ENCODE measurements at places on chromosomes 1 and 21.

GRCh38 chr1:23239638-23240295, 22.5 kb upstream of the HTR1D start:
- DNase-seq: no peak

- no peak for DNase-seq
Measured at GRCh38 chr1:212671342-212672031, 28.2 kb downstream of the BATF3 start.

DNA sequence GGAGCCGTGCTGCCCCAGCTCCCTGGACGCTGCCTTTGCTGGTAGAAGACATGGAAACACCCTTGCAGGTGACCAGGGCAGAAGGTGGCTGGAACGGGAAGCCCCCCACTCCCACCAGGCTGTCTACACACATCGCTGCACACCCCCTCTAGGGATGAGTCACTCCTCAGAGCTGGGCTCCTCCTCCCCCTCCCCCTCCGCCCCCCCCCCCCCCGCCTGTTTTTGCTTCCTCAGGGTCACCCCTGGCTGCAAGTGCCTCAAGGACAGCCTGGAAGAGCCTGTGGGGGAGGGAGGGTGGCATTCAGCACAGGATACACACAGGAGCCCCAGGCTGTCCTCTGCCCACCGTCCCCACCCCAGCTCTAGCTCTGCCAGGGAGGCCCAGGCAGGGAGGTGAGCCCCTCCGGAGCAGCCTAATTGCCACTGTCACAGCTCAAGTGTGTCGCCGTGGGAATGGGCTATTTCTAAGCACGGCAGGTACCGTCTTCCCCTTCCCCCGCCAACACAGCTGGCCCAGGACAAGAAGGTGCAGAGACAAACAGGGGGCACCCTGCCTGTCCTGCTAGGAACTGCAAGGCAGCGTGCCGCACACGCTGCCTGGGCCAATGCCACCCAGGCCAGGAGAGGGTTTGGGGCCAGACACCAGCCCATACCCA, 2.5 kb downstream of the FNDC10 start:
- no peak for DNase-seq

- no peak for DNase-seq
Measured at GRCh38 chr1:184892116-184892515, 82.2 kb downstream of the NIBAN1 start.

DNA sequence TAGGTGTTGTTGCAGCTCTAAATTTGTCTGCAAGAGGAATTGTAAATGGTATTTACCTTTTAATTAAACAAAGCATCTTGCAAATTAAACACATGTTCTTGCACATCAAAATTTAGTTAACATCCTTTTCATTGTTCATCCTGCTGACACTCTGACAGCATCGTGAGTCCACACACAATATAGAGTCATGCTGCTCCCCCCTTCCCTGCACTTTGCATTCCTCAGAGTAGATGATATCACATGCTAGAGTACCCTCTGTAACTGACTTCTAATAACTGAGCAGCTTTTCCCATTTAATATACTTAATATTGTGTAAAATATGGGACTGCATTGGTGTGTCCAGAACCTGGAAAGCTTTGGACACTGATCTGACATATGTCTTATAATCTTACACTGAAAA, 138.8 kb upstream of the DPYD start:
- no peak for DNase-seq

DNA sequence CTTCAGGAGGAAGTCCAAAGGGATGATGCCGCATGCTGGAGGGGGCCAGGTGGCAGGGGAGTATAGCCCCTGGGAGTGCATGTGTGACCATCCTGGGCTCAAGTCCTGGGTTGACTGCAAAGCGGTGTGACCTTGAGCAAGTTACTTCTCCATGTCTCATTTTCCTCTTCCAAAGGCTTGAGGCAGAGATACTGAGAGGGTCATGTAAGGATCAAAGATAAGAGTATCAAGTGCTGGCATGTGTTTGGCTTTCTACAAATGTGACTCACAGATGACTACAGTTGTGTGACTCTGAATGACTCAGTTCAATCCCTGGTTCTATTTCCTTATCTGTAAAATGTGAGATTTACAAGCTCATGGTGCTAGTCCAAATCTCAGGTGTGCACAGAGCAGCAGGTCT, 26.1 kb downstream of the PROK1 start:
- DNase-seq: no peak

GRCh38 chr1:56081173-56081572, 498.2 kb downstream of the PLPP3 start:
- DNase-seq: peak; percentile 62

- DNase-seq: no peak
Measured at GRCh38 chr1:156814571-156815260, 1.9 kb downstream of the SH2D2A start.

DNA sequence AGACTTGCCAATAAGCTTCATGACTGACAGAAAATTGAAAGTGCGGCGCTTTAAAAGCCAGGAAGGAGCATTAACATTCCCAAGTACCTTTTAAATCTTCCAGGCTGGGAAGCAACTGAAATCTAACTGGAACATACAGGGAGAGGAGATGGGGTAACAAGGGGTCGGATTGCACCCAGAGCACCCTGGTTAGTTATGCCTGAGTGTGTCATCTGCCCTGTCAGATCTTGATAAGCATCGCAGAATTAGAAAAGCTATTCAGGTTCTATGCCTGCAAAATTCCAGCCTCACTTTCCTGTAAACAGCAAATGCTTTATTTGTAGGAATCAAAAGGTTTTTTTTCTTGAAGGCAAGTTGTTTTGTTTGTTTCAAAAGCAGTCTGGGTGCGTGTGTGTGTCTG, 58.5 kb downstream of the SERBP1 start:
- no peak for DNase-seq

GRCh38 chr1:109579491-109579890, 31.1 kb downstream of the GNAI3 start:
- DNase-seq: no peak

DNA sequence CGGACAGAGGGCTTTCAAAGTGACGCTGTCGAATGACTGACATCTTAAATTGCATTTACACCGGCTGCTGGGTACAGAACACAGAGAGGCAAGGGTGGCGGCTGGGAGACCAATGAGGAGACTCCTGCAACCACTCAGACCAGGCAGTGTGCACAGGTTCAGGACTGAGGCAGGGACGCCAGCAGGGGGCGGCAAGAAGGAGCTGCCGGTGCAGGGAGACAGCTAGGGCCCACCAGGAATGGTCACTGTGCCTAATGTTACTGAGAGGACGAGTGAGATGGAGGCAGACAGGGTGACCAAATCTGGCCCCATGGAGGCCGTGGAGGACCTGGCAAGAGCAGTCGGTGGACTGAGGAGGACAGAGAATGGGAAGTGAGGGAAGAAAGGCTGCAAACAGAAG, 23.5 kb downstream of the GLIS1 start:
- DNase-seq: no peak

GRCh38 chr1:158145173-158145719, 35.4 kb upstream of the CD1D start:
- DNase-seq: peak; percentile 28

DNA sequence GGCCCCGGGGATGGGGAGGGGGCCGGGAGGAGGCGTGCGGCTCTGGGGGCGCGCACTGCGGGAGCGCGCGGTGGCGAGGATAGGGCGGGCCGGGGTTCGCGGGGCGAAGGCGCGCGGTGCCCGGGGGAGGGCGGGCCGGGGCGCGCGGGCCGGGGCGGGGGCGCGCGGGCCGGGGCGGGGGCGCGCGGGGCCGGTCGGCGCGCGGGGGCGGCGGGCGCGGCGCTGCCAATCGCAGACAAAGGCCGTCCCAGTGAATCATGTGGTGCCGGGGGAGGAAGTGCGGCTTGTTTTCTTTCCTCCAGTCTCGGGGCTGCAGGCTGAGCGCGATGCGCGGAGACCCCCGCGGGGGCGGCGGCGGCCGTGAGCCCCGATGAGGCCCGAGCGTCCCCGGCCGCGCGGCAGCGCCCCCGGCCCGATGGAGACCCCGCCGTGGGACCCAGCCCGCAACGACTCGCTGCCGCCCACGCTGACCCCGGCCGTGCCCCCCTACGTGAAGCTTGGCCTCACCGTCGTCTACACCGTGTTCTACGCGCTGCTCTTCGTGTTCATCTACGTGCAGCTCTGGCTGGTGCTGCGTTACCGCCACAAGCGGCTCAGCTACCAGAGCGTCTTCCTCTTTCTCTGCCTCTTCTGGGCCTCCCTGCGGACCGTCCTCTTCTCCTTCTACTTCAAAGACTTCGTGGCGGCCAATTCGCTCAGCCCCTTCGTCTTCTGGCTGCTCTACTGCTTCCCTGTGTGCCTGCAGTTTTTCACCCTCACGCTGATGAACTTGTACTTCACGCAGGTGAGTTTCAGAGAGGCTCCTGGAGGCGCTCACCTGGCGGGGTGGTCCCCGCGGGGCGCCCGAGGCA, at the start of gene GPR137B:
Gene GPR137B (plus strand): TSS at position 287 of the 851 bp plus-strand sequence. CDS start 84 bp downstream, at position 371.
- DNase-seq: no peak

DNA sequence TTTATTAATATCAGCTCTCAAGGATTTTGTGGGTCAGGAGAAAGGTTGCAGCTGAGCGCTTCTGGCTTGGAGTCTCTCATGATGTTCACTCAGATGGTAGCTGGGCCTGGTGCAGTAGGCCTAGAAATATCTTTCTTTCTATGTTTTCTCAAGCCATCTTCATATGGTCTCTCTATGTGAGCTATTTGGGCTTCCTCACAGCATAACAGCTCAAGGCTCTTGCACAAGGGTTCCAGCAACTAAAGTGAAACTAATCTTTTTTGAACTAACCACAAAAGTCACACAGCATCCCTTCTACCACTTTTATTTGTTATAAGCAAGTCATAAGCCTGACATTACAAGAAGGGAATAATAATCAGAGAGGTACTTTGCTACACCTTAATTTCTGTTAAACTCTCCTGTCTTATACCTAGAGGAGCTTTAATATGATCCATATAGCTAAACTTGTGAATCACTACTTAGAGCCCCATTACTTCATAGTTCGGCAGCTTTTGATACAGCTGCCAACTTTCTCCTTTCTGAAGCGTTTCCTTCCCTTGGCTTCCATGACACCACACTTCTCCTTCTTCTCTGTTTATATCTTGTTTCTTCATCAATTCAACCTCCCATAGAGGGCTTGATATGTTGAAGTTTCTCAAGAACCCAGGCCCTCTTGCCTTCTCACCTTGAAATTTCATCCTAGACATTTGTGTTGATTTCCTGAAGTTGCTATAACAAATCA, 720.2 kb downstream of the LTN1 start:
- DNase-seq: no peak

- no peak for DNase-seq
Measured at GRCh38 chr1:31487143-31487542, 74.1 kb downstream of the SERINC2 start.

DNA sequence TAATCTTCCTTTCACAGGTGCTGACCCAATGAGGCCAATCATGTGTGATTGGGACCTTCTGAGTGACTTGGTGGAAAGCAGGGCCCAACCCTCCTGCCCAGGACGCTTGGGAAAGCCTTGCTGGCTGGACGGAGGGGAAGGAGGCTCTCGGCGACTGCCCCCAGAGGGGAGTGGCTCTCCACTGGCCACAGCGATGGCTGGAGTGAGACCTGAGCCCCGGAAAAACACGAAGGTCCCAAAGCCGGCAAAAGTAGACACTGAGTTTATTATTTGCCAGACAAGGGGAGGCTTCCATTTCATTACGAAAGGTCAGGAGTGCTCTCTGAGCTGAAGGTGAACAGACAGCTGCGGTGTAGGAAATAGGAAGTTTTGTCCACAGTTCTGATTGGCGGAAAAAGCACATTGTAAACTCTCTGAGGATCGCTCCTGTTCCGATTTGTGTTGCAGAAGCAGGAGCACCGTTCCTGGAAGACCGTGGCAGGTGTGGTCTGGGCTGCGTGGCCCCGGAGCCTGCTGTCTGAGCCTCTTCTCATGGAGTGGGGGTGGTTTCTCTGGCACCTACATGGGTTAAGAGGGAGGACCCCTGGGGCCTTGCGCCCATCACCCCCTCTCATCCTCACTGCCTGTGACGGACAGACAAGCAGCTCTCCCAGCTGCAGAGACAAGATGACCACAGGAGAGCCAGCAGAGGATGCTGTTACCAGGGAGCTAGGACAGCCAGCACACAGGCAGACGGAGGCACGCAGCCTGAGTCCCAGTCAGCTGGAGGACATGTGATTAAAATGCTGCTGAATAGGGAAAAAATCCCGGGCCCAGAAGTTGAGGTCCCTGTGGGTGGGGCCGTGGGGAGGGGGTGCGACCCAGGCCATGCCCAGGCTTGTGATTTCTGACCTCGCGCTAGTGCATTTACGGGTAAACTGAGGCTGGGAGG, 41.5 kb downstream of the KRTAP10-1 start:
- DNase-seq: no peak

DNA sequence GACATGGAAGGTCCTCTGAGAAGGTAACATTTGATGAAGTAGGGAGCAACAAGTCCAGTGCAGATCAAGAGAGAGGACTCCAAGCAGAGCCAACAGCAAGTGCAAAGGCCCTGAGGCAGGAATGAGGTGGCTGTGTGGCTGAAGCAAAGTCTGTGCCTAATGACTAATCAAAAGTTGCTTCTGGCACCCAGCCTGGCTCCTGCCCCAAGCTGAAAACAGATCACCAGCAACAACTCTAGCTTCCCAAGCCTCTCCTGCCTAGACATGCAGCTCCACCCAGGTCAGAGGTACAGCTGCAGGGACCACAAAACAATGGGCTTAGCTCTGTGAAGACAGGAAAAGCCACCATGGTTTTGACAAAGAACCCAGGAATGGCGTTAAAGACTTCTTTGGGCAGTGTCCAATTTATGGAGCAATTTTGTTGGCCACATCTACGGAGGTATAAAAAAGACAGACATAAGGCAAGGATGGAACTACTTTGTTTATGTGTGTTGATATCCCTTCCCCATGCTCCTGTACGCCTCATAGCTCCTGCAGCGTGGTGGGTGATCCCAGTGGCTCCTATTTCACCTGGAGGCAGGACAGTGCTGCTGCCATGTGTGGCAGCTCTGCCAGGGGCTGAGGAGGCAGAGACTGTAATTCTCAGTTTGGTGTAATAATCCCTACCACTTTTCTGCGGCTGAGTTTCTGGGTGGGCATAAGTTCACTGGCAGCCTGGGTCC, 26.4 kb upstream of the IGSF3 start:
- DNase-seq: no peak

- DNase-seq: no peak
Measured at GRCh38 chr1:29488086-29488793, 251.9 kb downstream of the PTPRU start.

- no peak for DNase-seq
Measured at GRCh38 chr1:200359610-200360163, 50.1 kb downstream of the ZNF281 start.

DNA sequence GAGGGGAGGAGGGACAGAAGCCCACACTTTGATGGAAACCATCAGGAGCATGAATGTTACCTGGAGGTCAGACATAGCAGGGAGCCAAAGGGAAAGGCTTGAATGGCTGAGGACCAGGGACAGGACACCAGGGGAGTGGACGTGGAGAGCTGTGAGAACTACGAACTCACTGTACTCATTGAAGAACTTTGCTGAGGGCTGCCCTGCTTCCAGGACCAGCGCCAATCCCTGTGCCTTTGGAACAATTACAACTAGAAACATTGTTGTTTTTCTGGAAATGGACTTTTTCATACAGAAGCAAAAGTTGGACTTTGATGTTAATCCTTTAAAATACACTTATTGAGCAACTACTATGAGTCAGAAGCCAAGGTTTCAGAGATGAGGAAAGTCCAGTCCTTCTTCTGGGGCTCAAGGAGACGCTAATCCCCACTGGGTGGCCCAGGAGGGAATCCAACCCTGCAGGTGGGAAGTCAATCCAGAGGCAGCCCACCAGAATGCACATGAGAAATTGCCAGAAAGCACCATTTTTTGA, 12.9 kb downstream of the TSPAN2 start:
- DNase-seq: no peak

- DNase-seq: no peak
Measured at GRCh38 chr1:238061967-238062613, 171.4 kb upstream of the ZP4 start.

Measured in AG09319 (cell line).